NCI-H1436 (cell line): ENCODE measurements at places on chromosomes 16 and 17.

GRCh38 chr16:69267633-69268032 is 43.5 kb upstream of the VPS4A start:
- DNase-seq, result no peak

DNA sequence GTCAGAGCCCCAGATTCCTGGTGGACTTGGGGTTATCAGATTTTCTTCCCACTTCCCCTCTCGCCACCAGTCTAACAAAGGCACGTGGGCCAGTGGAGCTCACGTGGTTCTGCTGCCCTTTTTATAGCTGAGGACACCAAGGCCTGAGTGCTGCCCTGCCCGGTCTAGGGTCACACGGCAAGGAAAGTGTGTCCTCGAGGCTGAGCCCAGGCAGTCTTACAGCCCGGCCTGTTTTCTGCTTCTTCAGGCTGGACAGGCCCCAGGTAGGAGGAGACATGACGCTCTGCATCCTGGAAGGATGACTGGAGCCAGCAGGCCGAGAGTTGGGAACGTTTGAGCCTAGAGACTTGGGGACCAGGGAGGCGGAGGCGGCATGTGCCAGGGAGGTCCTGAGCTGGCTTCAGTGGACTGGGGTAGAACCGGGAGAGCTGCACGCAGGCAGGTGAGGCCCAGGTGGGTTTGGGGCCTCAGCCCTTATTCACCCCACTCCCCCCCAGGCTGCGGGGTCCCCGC is 3.5 kb downstream of the CTRB1 start:
- no peak for DNase-seq

DNA sequence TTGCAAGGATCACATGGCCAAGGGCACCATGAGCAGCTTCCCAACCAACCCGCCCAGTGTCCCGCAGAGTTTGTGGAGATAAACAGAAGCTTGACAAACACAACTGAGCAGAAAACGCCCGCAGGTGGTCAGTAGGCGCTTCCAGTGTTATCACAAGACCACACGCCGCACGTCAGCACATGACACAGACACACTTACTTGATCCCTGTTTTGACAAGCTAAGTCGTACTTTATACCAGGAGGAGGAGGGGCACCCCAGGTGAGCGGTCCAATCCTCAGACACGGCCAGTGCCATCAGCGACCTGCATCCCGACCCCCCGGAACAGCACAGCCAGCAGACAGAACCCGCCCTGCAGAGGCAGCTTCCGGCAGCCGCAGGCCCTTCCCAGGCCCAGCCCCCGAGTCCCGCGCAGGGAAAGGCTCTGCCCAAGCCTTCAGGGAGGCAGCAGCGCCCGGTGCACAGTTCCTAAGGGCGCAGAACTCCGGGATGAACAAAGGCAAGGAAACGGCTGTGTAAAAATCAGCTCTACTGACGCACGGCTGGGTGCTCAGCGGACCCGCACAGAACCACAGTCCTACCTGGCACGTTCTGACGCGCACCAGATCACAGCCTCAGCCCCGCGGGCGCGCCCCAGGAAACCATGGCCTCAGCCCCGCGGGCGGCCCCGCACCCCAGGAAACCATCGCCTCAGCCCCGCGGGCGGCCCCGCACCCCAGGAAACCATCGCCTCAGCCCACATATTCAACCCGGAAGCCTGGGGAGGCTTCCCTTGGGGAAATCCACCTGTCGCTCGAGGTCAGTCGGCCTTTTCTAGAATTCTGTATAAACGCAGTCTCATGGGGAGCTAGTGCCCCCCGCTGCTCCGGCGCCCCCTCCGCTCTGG is 27.8 kb downstream of the AXIN1 start:
- no peak for DNase-seq

- DNase-seq, result no peak
Observed at GRCh38 chr17:57456622-57457021, 200.3 kb downstream of the MSI2 start.

- DNase-seq, result no peak
Observed at GRCh38 chr17:34851961-34852540, 109.2 kb downstream of the CCT6B start.

- DNase-seq, result no peak
Observed at GRCh38 chr16:50280932-50281331, 14.6 kb downstream of the ADCY7 start.

DNA sequence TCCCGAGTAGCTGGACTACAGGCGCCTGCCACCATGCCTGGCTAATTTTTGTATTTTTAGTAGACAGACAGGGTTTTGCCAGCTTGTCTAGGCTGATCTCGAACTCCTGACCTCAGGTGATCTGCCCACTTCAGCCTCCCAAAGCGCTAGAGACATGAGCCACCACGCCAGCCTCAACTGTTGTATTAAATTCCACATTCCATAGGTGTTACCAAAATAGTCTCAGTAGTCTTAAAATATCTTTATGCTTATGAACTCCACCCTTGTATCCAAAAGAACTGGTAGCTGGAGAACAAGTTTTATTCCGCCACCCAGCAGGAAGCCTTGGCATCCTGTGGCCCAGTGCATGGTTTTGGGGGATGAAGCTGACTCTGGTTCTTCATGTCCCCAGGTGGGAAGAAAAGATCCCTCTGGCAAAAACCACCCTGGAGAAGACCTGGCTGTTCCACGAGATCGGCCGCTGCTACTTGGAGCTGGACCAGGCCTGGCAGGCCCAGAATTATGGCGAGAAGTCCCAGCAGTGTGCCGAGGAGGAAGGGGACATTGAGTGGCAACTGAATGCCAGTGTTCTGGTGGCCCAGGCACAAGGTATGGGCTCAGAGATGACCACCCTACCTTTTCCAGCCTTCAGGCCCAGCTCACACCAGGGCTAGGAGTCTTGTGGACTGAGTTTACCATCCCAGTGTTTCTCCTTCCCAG is 17.7 kb upstream of the CNP start:
- no peak for DNase-seq

GRCh38 chr16:84832488-84833143 is 12.8 kb downstream of the CRISPLD2 start:
- DNase-seq, result no peak

- no peak for DNase-seq
Observed at GRCh38 chr17:56392321-56392720, 201.2 kb upstream of the NOG start.

GRCh38 chr17:64230791-64231408 is 32.2 kb downstream of the TEX2 start:
- DNase-seq, result no peak
